ENCODE measurements at places on chromosomes 2 and 18.

- peak; percentile 6 for DNase-seq
These were observed 64.0 kb upstream of the SMAD7 start for GRCh38 chr18:49014605-49015267.

DNA sequence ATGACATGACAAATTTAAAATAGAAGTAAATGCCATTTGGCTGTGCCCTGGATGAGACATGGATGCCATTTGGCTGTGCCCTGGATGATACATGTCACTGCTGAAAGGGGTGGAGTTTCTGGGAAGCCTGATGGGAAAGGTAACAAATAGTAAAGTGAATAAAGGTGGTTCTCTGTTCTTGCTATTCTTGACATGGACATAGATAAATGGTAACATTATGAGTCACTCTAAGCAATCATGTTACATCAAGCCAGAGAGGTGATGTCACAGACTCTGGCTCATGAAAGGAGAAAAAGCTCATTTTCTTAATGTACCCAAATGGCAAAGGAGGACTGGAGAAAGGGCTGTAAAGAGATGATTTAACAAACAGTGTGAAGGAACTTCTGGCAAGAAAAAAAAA is 86.4 kb downstream of the EML6 start:
- DNase-seq: no peak

- no peak for DNase-seq
These were observed 21.2 kb downstream of the SCG2 start for GRCh38 chr2:223580951-223581350.

DNA sequence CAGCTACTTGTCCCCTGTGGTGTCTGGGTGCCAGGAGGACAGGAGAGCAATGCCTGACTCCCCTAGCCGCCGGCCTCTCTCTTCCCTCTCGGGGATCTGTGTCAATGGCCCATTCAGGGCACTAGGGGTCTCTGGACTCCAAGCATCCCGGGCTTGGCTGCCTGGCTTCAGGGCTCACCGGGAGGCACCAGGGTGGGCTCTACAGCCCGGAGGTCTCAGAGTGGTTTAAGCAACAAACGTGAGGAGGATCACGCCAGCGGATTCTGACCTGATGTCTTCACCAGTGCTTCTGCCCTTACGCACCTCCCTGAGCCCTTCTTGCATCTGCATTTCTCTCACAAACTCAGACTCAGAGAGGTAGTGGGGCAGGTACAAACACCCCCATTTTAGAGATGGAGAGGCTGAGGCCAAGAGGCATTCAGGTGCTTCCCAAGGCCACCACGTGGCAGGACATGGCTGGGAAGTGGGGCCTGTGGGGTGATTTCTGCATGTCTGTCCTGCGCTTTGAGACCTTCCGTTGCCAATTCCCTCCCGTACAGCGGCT is 243.0 kb downstream of the CELF4 start:
- DNase-seq: no peak

- DNase-seq: no peak
These were observed 146.3 kb downstream of the MAP2 start for GRCh38 chr2:209570194-209570593.

- no peak for DNase-seq
These were observed 77.3 kb downstream of the VWA3B start for GRCh38 chr2:98164256-98164655.

GRCh38 chr2:219707496-219708285 is 80.3 kb downstream of the SLC4A3 start:
- no peak for DNase-seq

GRCh38 chr2:17171446-17172049 is 346.7 kb downstream of the RAD51AP2 start:
- peak; percentile 58 for DNase-seq

DNA sequence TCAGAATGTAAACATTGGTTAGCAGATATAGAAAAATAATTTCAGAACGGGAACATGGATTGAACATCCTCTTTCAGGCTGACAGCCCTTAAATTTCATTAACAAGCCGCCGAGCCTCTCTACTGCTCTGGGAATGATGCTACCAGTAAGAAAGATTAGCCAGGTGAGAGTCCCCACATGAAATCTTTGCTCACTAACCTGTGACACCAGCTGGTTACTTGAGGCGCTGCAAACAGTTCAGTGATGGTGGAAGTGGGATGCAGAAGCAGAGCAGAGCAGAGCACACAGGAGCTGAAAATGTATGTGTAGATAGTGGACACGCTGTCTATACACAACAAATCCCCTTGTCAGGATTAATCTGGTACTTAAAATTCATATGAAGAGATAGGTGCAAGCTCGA is 721.1 kb downstream of the DPP10 start:
- no peak for DNase-seq

DNA sequence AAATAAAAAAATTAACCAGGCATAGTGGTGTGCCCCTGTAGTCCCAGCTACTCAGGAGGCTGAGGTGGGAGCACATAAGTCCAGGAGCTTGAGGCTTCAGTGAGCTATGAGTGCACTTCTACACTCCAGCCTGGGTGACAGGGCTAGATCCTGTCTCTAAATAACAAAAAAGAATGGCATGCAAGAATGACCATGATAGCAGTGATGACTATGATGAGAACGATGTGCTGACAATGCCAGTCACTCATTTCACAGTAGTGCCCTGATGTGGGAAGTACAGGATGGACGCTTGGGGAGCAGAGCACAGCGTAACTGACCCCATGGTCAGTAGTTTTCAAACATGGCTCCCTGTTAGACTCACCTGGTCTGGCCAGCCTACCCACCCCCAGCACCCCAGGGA is 139.1 kb downstream of the VAPA start:
- DNase-seq: no peak

GRCh38 chr2:19611491-19612332 is 253.3 kb upstream of the OSR1 start:
- DNase-seq: no peak

Measured in mesothelial cell of epicardium (in vitro differentiated cells).